CD8-positive, alpha-beta memory T cell (primary cell): ENCODE measurements at places on chromosomes 2 and 18. TPM values are rescaled to one million over a fixed set of nuclear protein-coding genes. Genes with fewer than 3 reads are reported as not detected.

CYP27C1 gene
- total RNA-seq: not detected

UGT1A5 gene
- total RNA-seq: not detected

TDRD15 gene
- total RNA-seq: 0.04 TPM

CCDC74B gene
- 0.85 TPM for total RNA-seq

SCN3A gene
- total RNA-seq: not detected

SERPINB13 gene
- total RNA-seq: not detected

AAK1 gene
- total RNA-seq: 74.0 TPM

SPR gene
- 8.8 TPM for total RNA-seq

SYT4 gene
- not detected for total RNA-seq

SLC4A5 gene
- 1.9 TPM for total RNA-seq

CTNNA2 gene
- total RNA-seq: not detected

TFPI gene
- not detected for total RNA-seq

VAMP8 gene
- total RNA-seq: 94.4 TPM

AFTPH gene
- total RNA-seq: 41.4 TPM

TNFAIP6 gene
- total RNA-seq: not detected

ATAD2B gene
- 16.8 TPM for total RNA-seq

ITGA4 gene
- total RNA-seq: 142 TPM

DSEL gene
- 0.24 TPM for total RNA-seq

GALNT13 gene
- total RNA-seq: not detected

DHRS9 gene
- 0.37 TPM for total RNA-seq

MAP3K19 gene
- not detected for total RNA-seq

SS18 gene
- total RNA-seq: 52.8 TPM

INHA gene
- total RNA-seq: not detected
